Stimulated activated CD4-positive, alpha-beta T cell treated with anti-CD3 and anti-CD28 coated beads, TNF-alpha, amount 100 ng/mL, for 48 hours (primary cell): ENCODE measurements at places on chromosomes 5 and 9.

DNA sequence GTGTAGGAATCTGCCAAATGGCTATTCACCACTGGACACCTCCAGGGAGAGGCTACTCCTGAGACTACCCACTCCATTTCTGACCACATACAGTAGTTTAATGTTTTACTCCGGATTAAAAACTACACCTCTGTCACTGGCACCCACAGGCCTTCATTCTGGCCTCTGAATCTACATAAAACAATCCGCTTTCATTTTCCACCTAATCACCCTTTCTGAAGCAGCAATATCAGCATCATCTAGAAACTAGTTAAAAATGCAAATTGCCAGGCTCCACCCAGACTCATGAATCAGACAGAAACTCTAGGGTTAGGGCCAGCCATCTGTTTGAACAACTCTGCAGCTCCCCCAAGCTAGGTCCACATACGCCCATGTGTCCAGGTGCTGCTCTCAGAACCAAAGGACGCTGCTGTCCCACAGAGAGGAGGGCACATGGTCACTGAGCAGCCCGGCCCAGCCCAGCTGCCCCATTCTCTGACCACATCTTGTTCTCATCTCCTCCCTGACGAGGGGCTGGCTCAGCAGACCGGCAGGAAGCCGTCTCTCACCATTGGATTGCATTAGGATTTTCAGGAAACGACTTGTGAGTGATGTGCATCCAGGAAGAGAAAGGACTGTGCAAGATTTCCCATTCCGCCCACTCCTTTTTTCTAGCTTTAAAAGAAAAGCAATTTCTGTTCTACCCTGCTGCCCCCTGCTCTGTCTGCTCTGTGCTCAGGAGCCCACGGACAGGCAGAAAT is 34.7 kb downstream of the ADAM19 start:
- peak; percentile 19 for DNase-seq

GRCh38 chr5:79621056-79621455 is 8.8 kb downstream of the TENT2 start:
- DNase-seq = no peak

DNA sequence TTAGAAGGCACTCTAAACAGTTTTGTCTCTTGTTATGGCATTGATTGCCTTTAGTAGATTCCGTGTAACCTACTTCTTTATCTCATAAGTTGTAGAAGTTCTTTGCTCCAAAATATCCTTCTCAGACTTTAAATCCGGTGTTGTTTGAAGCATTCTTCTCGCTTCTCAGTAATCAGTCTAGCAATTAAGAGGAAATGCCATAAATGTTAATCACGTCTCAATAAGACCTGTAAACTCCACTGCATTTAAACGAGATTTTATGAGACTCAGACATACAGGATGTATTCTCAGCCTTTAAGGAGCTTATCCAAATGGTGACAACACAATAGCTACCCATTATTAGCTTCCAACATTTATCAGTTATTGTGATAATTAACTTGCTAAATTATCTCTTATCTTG is 7.7 kb upstream of the C5 start:
- no peak for DNase-seq

DNA sequence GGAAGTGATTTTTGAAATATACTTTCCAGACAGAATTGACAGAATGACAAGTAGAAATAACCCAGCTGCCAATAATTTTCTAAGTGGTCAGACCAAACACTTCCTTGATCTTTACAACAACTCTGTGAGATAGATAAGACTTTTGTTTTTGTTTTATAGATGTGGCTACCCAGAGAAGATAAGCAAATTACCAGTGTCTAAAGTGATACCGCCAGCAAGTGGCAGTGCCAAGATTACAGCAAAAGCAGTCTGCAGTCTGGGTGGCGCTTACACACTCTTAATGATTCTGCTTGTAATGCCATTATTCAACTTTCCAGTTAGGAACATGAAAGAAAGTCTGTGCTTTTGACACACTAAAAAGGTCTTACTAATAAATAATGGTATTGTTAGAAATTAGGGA is 92.1 kb downstream of the HCN1 start:
- DNase-seq = no peak

- no peak for DNase-seq
These were observed 1.9 kb upstream of the SNX18 start for GRCh38 chr5:54515634-54516033.

DNA sequence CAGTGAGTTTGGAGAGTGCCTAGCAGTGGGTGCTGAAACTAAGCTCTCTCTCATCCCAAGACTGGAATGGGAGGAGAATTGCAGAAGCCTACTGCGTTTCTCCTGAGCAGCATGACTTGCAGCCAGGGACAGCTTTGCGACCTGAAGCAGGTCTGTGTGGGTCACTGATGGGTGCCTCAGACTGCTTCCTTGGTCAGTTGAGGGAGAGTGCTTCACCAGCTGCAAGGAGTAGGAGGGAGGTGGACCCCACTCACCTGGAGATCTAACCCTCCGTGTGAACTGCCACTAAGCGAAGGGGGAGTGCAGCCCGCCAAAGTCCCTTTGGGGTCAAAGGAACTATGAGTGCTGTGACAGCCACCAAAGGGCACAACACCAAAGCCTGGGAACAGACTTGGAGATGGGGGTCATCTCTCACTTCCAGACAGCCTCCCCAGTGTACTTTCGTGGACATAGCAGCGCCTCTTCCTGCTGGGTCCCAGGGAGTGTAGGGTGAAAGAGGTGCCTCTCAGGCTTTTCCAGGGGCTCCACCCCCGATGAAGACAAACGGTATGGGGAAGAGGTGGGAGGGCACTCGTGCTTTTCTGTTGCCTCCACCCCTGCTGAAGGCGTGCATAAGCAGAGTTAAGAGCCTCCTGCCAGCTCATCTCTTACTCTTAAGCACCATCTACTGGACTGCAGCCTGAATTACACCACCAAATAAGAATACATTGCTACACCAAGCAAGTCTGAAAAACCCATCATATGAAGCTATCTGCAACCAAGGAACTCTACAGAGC is 34.3 kb upstream of the MACIR start:
- DNase-seq = no peak

GRCh38 chr5:79878136-79878679 is 112.9 kb downstream of the MTX3 start:
- DNase-seq = no peak

GRCh38 chr5:83265318-83265717 is 188.0 kb downstream of the XRCC4 start:
- DNase-seq = no peak

GRCh38 chr5:39058178-39058921 is 15.8 kb downstream of the RICTOR start:
- DNase-seq = no peak

DNA sequence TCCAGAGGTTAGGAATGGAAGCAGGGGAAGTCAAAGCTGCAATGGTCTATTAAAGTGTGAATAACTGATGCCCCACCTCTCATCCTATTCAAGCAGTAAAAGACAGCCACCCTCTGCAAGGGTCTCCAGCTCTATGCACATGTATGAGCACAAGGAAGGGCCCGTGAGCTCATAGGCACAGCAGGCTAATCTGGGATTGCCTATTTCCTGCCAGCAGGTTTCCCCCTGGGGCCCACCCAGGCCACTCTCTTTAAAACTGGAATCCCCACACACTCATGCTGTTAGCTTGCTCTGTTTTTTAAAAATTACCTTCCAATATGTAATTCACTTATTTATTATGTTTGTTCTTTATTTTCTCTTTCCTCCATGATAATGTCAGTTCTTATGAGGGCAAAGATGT is 48.7 kb upstream of the ZNF366 start:
- DNase-seq = no peak

GRCh38 chr9:121295662-121296191 is 27.8 kb downstream of the GSN start:
- no peak for DNase-seq

DNA sequence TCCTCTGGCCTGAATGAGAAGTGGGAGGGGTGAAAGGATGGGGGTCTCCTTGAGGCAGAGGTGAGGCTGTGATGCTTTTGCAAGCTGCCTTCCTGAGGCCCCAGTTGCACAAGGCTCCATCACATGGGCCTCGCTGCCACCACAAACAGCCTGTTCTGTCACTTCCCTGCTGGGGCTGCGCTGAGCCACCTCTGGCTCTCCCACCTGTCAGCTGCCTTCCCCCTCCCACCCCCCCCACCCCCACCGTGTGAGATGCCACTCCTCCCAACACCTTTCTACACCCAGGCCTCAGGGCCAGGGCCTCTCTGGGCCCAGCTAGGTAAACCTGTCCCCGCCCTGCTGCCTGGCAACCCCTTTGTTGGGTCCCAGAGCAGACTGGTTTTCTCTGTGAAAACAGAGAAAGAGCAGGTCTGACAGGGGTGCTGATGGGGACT is 4.5 kb upstream of the PDLIM4 start:
- DNase-seq = no peak

DNA sequence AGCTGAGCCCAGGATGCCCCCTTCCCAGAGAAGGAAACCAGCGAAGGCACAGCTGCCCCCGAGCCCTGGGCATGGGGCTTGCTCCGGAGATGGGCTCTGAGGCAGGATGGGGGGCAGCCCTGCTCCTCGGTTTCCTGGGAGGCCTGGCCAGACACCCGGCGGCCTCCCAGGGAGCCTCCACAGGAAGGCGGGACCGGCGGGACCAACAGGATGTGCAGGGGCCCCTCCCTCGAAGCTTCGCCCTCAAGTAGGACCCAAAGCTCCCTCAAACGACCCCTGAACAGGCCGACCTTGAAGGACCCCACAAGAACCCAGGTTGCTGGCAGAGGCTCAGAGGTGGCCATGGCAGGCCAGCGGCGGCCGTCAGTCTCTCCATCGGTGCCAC is 11.7 kb downstream of the EXD3 start:
- DNase-seq = no peak
